ENCODE measurements at places on chromosomes 3 and 15.

DNA sequence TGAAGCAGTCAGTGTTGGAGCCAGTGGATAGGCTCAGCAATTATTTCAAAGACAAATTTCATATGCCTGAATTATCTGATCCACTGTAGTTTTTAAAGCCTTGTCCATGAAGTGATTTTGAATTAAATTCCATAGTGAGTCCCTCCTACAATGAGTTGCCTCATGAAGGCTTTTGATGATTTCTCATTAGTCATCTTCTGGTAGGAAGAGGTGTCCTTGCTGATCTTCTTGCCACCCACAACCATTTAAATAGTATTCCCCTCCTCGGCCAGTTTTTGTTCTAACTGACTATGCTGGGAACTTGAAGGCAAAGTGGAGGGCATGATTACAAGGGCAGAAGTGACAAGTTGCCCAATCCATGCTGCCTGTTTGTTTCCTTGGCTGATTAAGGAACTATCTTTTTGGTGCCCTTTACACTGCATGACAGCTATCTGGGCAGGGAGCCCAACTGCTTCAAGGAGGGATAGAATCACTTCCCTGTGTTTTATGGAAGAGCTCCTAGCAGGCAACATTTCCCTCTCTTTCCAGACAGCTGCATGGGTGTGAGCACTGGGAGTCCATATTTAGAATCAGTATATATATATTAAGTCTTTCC is 617.5 kb downstream of the ZPLD1 start:
- H3K27ac ChIP-seq, result no peak overlapping the region
- H3K4me3 ChIP-seq, result no peak overlapping the region
- peaks cover 7% of the 10 kb centered on the region for H3K4me1 ChIP-seq
- peak; percentile 79 for DNase-seq
- H3K27me3 ChIP-seq, result no peaks in the 10 kb centered on the region
- H3K36me3 ChIP-seq, result no peaks in the 10 kb centered on the region

- H3K27ac ChIP-seq, result no peak overlapping the region
- H3K27me3 ChIP-seq, result no peaks in the 10 kb centered on the region
- DNase-seq, result no peak
- H3K4me3 ChIP-seq, result no peak overlapping the region
Measured at GRCh38 chr3:52228266-52228665, 2.8 kb upstream of the TLR9 start.

DNA sequence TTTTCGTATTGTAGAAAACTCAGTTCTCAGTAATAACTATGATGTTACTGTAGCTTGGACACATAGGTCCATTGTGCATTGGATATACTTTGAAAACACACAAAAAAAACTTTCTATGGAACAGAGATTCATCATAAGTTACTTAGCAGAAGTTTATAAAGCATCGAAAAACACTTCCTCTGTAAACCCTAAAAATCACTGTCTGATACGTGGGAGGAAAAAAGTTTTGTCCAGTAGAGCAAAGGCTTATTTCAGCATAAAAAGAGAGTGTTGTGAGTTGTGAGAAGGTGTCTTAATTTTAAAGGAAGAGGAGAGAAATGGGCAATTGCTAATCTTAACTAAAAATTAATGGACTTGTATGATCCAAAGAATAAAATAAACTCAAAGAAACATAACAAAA is 64.8 kb downstream of the OSTN start:
- H3K4me1 ChIP-seq, result no peaks in the 10 kb centered on the region
- no peaks in the 10 kb centered on the region for H3K27me3 ChIP-seq
- H3K27ac ChIP-seq, result no peak overlapping the region
- H3K36me3 ChIP-seq, result no peaks in the 10 kb centered on the region

DNA sequence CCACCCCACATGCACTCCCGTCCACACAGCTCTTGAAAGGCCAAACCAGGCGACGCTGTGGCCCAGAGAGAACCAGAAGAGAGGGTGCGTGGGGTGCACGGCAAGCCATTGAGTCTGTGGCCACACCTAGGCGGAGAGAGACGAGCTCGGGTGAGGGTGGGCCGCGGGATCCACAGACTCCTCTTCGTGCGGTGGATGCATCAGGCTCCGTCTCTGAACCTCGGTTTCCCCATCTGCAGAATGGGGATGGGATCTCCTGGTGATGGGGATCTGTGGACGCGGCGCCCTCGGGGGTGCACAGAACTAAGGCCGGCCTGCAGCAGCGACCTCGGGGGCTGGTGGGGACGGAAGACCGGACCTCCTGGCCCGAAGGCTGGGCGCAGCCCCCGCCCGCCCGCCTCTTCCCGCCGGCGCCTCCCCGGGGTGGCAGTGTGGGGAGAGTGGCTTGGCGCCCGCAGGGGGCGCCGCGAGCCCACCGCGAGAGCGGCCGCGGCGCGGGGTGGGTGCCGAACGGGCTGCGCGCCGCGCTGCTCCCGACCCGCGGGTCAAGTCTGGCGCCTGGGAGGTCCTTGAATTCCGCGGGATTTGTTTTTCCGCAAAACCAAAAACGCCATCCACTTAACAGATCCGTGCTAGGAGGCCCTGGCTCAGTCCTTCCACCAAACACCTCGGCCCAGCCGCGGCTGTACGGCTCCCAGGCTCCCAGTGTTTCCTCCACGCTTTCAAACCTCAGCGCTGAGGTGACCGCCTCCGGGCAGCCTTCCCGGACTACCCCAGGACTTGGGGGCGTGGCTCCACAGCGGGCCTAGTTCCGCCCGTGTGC is 13.2 kb upstream of the ADPGK start:
- no peaks in the 10 kb centered on the region for H3K36me3 ChIP-seq
- DNase-seq, result no peak
- H3K4me1 ChIP-seq, result peaks cover 11% of the 10 kb centered on the region
- peak overlapping the region; percentile 39 for H3K4me3 ChIP-seq
- no peaks in the 10 kb centered on the region for H3K27me3 ChIP-seq
- H3K27ac ChIP-seq, result no peak overlapping the region

DNA sequence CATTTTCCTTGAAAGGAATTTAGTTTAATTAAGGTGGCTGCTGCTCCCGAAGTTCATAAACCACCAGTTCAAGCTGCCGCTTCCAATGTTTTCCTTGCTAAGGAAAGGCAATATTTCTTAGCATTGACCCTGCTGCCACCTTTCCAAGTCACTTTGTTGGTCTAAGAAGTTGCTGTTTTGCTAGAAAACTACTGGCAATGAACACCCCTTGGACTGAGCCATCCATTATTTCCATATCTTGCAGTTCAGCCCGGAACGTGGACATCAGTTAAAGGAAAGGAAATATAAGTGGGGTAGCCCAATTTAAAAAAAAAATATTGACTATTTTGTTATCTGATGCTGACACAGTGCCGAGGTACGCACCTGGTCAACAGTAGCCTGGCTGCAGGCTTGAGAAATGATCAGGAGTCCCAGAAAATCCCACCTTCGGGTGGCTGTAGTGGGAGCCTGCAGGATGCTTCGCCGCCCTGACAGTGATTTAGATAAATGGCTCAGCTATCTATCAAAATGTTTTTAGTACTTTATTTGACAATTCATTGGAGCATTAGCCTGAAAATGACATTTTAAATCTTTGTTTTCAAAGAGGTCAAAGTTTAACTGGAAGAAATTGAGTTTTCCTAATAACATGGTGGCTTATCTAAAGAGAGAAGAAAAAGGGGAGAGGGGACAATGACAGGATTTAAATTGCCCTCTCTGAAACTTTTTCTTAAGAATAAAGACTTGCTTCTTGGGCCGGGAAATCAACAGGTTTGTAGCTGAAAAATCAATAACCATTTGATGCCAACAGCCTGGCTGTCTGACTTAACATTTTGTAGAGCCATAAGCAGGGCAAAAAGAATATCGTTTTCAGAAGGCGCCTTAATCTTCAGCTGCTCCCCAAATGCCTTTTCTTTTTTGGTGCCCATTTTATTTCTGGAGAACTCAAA is 1.6 kb downstream of the RARB start:
- no peak for DNase-seq
- peak overlapping the region; percentile 62 for H3K4me3 ChIP-seq
- H3K27me3 ChIP-seq, result no peaks in the 10 kb centered on the region
- H3K4me1 ChIP-seq, result peaks cover 39% of the 10 kb centered on the region
- no peaks in the 10 kb centered on the region for H3K36me3 ChIP-seq

DNA sequence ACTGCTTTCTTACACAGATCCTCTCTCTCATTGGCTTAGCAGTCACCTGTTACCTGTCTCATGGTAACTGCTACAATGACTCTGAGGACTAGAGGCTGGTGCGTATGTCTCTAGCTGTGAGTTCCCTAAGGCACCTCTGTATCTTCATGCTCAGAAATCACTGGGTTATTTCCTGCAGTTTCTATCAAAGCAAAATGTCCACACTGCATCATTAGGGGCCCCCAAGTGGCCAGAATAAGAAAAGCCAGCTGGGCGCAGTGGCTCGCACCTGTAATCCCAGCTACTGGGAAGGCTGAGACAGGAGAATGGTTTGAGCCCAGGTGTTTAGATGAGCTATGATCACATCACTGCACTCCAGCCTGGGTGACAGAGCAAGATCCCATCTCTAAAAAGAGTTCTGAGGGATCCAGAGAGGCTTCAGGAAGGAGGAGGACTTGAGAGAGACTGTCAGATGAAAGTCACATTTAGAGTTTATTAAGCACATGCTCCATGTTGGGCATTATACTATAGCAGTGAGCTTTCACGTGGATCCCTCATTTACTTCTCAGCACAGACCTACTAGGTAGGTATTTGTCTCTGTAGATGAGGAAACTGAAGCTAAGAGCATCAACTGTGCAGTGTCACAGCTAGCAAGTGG is 2.3 kb upstream of the VPS18 start:
- H3K36me3 ChIP-seq, result peaks cover 6% of the 10 kb centered on the region
- H3K27me3 ChIP-seq, result no peaks in the 10 kb centered on the region
- no peaks in the 10 kb centered on the region for H3K4me1 ChIP-seq
- H3K4me3 ChIP-seq, result no peak overlapping the region
- no peak overlapping the region for H3K27ac ChIP-seq

- H3K27ac ChIP-seq, result no peak overlapping the region
- H3K4me3 ChIP-seq, result no peak overlapping the region
- H3K36me3 ChIP-seq, result no peaks in the 10 kb centered on the region
- H3K4me1 ChIP-seq, result peaks cover 36% of the 10 kb centered on the region
Measured at GRCh38 chr3:141237701-141238521, 6.3 kb downstream of the PXYLP1 start.

DNA sequence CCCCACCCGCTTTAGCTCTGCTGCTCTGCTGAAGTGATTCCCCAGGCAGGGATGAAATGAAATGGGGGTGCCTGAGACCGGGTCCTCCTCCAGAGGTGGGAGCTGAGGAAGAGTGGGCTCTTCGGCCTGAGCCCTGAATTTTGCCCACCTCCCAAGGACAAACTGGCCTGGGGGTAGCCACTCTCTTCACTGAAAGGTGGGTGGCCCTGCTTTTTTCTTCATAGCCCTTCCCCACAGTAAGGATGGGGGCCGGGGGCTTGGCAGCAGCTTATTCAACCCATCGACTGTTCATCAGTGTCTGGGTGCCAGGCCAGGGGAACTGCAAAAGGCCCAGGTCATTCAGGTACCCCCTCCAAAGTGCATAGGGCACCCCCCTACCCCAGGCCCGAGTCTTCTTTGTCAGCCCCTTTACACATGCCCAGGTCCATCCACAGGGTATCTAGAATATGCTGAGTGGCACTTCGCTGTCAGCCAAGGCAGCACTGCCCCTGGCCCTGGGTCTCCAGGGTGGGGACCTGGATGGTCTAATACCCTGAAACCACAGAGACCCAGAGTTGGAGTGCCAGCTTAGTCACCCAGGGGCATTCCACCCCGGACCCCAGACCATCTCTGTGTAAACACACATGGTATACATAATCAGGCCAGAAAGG is 7.9 kb downstream of the SCN5A start:
- H3K4me3 ChIP-seq, result no peak overlapping the region
- DNase-seq, result peak; percentile 51
- H3K27ac ChIP-seq, result no peak overlapping the region
- H3K36me3 ChIP-seq, result no peaks in the 10 kb centered on the region
- no peaks in the 10 kb centered on the region for H3K4me1 ChIP-seq
- H3K27me3 ChIP-seq, result peaks cover 7% of the 10 kb centered on the region

- H3K27ac ChIP-seq, result no peak overlapping the region
- DNase-seq, result no peak
- no peaks in the 10 kb centered on the region for H3K36me3 ChIP-seq
- no peak overlapping the region for H3K4me3 ChIP-seq
Measured at GRCh38 chr3:120147072-120147871, 53.0 kb upstream of the GSK3B start.

DNA sequence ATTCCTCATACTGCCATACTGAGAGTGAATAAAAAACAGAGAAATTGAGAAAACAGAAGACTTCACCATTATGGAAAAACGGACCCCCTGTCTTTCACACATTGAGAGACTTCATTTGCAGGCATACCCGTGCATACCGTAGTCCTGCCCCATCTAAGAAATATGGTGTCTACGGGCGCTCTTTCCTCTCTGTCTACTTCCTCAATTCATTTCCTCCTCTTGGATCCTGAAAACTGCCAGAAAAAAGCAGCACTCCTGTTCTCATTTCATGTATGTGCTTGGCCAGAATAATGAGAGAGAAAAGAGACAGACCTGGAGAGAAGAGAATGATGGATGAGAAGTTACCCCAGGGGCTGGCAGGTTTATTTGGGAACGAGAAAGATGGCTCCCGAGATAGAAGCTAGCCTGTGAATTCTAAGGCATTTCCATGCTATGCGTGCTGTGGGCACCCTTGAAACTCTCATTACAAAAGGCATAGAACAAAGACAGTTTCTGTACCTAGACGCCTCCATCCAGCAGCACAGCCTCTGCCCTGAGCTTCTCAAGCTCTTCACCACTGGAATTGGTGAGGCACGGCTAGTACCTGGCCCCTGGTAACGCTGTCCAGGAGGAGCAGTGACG is 62.5 kb upstream of the EPHB3 start:
- peaks cover 38% of the 10 kb centered on the region for H3K27me3 ChIP-seq
- no peaks in the 10 kb centered on the region for H3K36me3 ChIP-seq
- H3K4me3 ChIP-seq, result no peak overlapping the region
- no peaks in the 10 kb centered on the region for H3K4me1 ChIP-seq
- H3K27ac ChIP-seq, result no peak overlapping the region
- no peak for DNase-seq

DNA sequence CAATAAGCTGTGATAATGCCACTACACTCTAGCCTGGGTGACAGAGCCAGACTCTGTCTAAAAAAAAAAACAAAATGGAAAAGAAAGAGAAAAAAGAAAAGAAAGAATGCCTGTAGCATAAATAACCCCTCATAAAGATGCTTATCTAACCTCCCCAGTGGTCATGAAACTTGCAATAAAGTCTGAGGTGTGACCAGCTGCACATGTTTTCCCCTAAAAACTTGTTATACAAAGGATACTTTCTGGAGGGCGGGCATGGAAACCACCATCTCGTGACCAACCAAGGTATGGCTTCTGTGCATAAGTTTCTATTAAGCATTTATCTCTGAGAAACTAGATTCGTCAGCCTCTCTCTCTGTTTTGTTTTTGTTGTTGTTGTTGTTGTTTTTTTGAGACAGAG is 21.8 kb downstream of the CCDC32 start:
- no peaks in the 10 kb centered on the region for H3K36me3 ChIP-seq
- H3K4me3 ChIP-seq, result no peak overlapping the region
- no peak overlapping the region for H3K27ac ChIP-seq
- no peak for DNase-seq

GRCh38 chr15:68909601-68910100 is 20.7 kb upstream of the SPESP1 start:
- no peaks in the 10 kb centered on the region for H3K4me1 ChIP-seq
- H3K27me3 ChIP-seq, result no peaks in the 10 kb centered on the region
- H3K4me3 ChIP-seq, result no peak overlapping the region
- H3K36me3 ChIP-seq, result no peaks in the 10 kb centered on the region
- DNase-seq, result no peak
